ENCODE measurements at places on chromosomes 3 and 15.

DNA sequence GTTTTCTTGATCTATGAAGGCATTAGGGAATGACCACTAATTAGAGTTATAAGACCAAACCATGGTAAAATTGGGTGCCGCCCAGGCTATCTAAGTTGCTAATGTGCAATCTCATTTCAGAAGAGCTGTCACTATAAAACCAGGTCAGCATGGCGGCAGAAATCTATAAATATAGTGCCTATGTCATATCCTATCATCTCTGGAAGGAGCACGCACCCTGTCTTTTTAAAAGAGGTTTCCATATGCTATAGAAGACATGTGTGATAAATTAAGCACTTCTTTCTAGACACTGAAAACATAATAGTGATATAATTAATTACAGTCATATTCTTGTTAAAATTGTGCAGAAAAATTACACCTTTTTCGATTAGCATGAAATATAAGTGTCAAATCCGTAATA lies 152.0 kb upstream of the MDFIC2 start:
- DNase-seq: no peak

GRCh38 chr3:183494341-183494740 lies 61.2 kb downstream of the KLHL6 start:
- DNase-seq: no peak

- no peak for DNase-seq
These were observed 910.7 kb downstream of the TBL1XR1 start for GRCh38 chr3:176286476-176287085.

DNA sequence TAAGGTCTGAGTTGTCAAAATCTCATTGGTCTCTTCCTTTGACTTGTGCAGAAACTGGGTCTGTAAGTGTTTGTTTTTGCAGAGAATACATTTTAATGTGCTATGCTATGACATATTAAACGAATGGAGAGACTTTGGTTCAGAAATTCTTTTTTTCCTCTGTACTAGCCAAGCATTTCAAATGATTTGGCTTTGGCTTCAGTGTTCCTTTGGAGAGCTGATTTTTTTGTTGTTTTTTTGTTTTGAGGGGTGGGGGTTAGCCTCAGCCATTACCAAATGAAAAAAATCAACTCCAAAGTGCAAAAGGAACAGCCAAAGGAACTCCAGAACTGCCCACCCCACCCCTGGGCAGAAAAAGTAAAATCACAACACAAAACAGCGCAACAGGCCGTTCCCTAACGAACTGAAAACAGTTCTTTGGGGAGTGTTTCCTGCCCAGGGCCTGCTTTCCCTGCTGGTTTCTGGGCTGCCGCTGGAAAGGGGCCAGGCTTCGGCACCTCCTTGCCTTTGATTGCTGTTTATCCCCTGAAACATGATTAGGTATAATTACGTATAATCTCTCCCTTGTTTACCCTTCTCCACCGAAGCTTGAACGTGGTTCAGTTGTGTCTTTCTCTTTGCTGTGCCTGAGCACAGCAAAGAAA lies 57.6 kb upstream of the NEO1 start:
- DNase-seq: no peak

GRCh38 chr15:50281427-50281826 lies 15.9 kb upstream of the HDC start:
- no peak for DNase-seq

- DNase-seq: peak; percentile 10
These were observed 806 bp downstream of the KLHL25 start for GRCh38 chr15:85793641-85794597.

DNA sequence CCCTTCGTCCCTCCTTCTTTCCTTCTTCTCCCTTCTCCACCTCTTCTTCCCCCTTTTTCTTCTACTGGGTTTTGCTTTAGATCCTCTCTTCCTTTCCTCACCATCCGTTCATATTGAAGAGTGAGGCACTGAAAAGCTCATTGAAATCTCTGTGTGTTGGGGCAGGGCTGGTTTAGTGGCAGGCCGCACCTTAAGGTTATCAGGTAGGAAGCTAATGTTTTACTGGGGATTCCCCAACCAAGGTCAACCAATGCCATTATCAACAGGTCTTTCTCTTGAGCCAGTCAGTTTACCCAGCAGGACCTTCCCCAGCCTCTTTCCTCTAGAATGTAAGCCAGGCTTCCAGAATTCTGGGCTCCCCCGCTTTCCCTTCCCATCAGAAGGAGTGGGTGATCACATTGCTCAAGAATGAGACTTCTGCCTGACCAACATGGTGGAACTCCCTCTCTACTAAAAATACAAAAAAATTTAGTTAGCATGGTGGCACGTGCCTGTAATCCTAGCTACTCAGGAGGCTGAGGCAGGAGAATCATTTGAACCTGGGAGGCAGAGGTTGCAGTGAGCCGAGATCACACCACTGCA lies 11.5 kb upstream of the VPS8 start:
- DNase-seq: no peak

DNA sequence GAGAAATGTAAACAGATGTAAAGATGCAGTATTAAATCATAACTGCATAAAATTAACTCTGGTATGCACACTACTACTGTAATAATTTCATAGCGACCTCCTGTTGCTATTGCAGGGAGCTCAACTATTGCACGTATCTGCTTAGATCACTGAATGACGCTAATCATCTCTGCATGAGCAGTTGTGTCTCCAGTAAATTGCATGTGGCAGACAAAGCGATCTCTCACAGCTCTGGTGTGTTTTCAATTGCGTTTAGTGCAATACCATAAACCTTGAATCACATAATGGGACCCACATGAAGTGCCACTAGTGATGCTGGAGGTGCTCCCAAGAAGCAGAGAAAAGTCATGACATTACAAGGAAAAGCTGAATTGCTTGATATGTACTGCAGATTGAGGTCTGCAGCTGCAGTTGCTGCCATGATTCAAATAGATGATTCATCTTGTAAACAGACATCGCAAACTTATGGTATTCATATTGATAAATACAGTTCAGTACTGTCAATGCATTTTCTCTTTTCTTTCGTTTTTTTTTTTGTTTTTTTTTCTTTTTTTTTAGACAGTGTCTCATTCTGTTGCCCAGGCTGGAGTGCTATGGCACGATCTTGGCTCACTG lies 30.2 kb upstream of the LCTL start:
- no peak for DNase-seq

DNA sequence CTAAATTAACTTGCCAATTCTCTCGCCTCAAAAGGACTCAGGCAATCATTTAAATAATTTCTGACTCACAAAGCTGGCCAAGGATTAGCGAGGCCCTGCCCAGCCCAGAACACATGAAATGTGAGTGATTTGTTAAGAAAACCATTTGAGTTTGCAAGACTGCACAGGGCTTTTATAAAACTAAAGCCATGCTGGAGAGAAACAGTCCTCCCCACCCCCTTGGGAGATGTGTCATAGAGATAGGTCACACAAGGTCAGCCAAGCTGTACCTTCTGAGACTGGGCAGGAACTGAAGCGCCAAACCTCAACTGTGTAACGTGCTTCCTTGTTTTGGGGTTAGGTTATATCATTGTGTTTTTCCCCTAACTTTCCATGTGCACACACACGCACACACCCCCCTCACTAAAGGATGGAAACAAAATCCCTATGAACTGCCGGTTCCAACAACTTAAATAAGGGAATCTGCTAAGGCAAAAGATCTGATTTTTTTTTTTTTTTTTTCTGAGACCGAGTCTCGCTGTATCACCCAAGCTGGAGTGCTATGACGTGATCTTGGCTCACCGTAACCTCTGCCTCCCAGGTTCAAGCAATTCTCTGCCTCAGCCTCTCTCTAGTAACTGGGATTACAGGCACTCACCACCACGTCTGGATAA lies 8.1 kb downstream of the SPATA12 start:
- peak; percentile 49 for DNase-seq

GRCh38 chr3:46672349-46672695 lies 21.2 kb downstream of the ALS2CL start:
- DNase-seq: no peak

DNA sequence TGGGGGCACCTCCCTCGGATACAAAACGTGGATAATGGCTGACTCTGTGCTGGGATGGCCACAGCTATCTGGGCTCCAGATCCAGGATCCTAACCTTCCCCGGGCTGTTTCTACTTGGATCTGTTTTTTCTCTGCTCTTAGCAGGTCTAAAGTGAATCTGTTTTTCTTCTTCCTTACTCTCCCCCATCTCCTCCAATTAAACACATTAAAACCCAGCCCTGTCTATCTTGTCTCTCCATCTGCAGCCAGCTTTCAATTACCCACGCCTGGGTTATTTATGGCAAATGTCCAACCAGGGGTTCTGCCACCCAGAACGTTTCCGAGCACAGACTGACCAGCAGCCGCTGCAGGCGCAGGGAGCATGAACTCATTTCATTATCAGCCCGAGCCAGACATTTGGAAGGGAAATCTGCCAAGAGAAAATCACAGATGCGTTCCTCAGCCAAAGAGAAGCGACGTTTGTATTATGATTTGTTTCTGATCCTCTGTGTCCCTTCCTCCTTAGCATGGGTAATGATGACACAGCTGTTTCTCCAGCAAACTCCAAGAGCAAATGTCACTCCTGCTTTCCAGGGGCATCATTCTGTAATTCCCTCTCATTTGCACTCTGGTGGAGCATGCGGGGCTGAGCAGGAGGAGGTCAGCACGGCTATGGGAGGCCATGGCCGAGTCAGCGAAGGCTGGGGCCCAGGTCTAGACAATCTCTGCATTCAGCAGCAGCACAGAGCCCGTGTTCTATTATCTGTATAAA lies 42.0 kb downstream of the UMPS start:
- DNase-seq: no peak

DNA sequence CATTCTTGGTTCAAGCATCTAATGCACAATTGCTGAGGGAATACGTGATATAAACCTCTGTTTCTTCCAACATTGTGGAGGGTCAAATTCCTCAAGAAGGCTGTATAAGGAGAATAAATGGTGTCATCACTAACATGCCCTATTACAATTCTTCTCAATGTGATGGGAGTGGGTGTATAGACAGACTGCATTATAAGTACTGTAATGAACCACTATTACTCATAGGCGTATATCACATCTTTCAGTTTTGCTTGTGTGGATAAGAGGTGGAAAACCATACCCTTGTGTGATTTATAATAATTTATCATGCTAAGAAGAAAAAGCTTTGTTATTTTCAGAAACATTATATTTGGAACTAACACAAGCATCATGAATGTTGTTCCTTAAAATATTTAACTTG lies 35.3 kb upstream of the BBX start:
- no peak for DNase-seq

Measured in HL-60 (cell line).